Omental fat pad (tissue), 4 donors: ENCODE measurements at places on chromosomes 7 and 10. TPM values are rescaled to one million over a fixed set of nuclear protein-coding genes. Genes with fewer than 3 reads are reported as not detected.

NPY4R2 gene
- total RNA-seq = 5.8 TPM

TNKS2 gene
- 52.8 TPM for total RNA-seq

ENTPD7 gene
- total RNA-seq = 5.2 TPM

LRGUK gene
- total RNA-seq = 0.19 TPM

ANXA8 gene
- total RNA-seq = 61.8 TPM

GRCh38 chr7:139635526-139636302 is 112.2 kb downstream of the CLEC2L start:
- no peak for DNase-seq

DNA sequence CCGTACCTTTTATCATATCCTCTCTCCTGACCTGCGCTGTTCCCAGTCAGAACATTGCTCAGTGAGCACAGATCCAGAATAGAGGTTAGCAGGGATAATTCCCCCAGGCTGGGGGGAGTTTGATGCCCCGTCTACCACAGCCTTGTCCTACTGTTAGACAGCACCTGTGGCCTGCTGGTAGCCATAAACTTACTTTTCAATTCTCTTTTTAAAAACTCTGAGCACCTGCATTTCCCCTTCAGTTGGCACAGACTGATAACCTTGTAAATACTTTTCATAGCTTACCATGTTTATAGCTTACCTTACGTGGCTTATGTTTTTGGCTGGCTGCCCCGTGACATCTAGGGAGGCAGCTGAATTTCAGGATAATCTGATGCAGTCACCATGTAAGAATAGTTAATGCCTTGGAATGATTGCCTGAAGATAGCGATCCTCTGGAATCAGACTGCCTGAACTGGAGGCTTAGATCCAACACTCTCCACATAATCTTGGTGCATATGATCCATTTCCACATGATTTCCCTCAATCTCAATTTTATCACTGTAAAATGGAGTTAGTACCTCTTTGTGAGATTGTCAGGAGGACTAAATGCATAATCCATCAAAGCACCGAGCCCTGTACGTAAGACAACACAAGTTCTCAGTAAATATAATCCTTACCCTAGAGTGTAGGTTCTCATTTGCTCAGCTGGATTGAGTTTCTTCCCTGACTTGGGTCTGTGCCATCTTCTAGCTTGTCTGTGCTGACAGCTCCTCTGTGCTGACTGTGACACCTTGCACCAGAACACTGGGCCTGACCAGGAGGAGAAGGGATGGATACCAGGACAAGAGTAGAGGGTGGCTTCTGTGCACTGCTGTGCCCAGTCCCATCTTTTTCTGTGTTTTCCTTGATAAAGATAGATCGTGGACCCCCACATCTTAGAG is 111.7 kb upstream of the GJD4 start:
- DNase-seq = no peak

- DNase-seq = no peak
These were observed 16.6 kb downstream of the LANCL2 start for GRCh38 chr7:55381696-55382095.

GRCh38 chr7:157436763-157437480 is 100.1 kb downstream of the DNAJB6 start:
- no peak for DNase-seq

GRCh38 chr10:121947343-121948330 is 19.8 kb upstream of the ATE1 start:
- no peak for DNase-seq

DNA sequence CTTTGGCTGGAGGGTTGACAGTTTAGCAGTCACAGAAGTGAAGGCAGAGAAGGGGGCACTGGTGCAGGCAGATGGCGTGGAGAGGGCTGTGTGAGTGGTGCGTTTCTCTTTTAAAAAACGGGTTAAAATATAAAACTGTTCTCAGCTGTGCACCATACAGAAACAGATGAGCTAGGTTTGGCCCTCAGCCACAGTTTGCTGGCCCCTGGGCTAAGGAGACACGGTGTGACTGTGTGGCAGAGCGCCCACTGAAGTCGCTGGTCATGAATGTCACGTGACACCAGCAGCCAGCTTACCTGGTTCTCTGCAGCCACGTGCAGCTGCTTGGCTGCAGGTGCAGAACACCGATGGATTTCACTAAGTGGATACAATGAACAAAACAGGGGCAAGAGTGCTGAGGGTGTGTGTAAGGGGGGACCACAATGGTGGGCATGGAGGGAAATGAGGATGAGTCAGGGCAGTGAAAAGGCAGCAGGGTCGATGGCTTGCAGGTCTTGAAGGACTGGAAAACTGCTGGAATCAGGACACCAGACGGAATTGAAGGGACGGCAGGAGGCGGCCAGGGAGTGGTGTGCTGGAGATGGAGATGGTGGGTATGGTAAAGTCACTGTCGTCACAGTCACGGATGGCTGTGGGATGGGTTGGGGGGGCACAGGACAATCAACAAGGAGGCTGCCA is 7.4 kb downstream of the ZNF746 start:
- DNase-seq = no peak

- no peak for DNase-seq
These were observed 109.9 kb upstream of the EGFR start for GRCh38 chr7:54908760-54909438.

- no peak for DNase-seq
These were observed 150.4 kb downstream of the JCAD start for GRCh38 chr10:29908962-29909361.

- DNase-seq = no peak
These were observed 67.8 kb upstream of the ATP6V0A4 start for GRCh38 chr7:138865843-138866242.
